ENCODE measurements at places on chromosomes 5 and 9.

GRCh38 chr5:24737163-24737562 is 92.4 kb upstream of the CDH10 start:
- DNase-seq, result no peak

DNA sequence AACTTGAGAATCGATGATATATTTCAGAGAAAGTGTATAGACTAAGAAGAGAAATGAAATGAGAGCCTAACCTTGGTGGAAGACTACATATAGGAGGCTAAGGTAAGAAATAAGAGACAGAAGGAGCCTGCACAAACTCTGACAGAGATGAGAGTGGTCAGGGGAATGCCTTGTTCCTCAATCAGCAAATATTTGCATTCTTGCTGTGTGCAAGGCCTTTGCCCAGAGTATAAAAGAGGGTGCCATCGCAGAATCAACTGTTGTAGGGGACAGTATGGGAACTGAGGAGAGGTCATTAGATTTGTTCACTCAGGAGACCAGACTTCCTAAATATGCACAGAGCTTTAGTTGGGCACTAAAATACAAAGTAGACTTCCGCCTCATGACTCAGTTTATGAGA is 137.2 kb downstream of the ATG10 start:
- no peak for DNase-seq

- no peak for DNase-seq
These were observed 454.1 kb downstream of the EFNA5 start for GRCh38 chr5:107216587-107216986.

GRCh38 chr9:5854063-5854790 is 21.3 kb upstream of the ERMP1 start:
- DNase-seq, result no peak

DNA sequence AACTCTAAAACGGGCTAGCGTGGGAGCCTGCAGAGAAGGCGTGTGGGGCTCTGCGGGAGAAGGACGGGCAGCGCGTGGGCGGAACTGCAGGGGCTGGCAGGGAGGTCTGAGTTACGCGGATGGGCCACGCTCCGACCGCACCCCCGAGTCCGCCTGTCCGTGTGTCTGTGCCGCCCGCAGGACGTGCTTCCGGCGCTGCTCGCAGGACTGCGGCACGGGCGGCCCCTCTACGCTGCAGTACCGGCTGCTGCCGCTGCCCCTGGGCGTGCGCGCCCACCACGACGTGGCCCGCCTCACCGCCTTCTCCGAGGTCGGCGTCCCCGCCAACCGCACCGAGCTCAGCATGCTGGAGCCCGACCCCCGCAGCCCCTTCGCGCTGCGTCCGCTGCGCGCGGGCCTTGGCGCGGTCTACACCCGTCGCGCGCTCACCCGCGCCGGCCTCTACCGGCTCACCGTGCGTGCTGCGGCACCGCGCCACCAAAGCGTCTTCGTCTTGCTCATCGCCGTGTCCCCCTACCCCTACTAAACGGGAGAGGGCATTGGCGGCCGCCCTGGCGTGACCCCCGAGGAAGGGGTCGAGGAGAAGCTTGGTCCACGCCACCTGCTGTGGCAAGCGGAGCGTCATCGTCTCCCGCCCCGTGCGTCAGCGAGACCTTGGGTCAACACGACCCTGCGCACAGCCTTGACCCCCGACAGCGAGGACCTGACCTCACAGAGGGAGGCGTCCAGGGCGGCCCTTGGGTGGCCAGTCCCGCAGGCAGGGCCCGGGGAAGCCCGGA is 11.4 kb upstream of the ASS1 start:
- DNase-seq, result no peak

DNA sequence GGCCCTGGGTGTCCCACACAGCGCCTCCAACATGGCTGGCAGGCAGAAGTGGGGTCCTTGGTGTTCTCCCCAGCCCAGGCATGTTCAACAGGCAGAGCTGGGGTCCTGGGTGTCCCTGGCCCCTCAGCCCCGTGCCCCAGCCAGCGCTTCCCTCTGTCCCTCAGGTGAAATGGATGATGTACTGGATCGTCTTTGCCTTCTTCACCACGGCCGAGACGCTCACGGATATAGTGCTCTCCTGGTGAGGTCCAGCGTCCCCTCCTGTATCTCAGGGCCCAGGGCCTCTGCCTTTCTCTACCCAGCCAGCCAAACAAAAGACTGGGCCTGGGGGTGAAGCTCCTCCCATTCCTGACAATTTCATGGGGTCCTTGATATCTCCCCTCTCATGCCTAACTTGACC is 2.4 kb downstream of the REEP2 start:
- DNase-seq, result no peak

DNA sequence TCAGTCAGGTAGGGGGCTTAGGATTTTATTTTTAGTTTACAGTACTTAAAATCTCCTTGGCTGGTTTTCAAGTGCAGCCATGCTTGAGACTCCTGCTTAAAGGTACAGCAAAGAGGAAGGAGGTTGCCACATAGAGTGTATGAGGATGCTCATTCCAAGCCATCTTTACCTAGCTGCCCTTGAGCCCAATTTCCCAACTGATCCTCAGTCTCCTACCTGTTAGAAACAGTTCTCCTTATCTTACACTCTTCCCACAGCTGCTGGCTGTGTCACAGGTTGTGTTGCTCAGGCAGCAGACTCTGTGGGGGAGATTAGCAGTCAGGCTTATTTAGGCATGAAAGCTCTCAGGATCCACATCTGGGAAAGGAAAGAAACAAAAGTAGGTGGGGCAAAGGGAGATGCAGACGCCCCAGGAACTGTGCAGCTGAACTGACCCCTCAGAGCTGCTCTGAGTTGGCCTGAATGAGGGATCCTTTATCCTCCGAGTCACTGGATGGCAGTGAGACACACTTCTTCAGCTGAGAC is 95.1 kb downstream of the NMUR2 start:
- DNase-seq, result no peak

DNA sequence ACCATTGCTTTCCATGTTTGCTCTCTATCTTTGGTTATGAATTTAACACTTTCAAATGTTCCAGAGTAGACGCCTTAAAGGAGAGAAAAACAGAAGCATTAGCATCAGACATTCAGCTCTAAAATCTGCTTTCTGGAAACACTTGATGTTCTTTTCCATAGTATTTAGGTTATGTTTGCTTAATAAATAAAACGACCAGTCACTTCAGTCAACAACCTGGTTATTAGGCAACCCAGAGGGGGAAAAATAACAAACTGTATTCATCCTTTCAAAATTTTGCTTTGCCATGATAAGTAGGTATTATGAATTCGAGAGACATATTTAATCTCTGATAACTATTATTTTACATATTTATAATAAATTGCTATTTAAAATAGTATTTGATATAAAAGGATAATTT is 1044.7 kb downstream of the CDH9 start:
- DNase-seq, result no peak

GRCh38 chr5:79816014-79816413 is 126.4 kb downstream of the CMYA5 start:
- DNase-seq, result no peak

DNA sequence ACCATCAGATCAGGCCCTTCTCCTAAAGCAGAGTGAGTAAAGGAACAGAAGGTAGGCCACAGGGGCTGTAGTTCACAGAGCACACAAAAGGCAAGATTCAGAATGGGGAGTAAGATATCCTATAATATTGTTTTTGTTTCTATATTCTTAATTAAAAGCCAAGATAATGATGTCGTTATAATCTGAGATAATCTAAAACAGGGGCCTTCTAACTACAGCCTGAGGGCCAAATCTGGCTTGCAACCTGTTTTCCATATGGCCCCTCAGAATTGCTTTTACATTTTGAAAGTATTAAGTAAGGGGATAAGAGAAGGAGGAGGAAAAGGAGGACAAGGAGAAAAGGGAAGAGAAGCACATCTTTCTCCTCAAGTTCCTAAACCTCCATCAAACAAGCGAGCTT is 435.8 kb downstream of the CSNK1G3 start:
- no peak for DNase-seq

GRCh38 chr9:13991395-13991794 is 322.5 kb downstream of the NFIB start:
- DNase-seq, result no peak

DNA sequence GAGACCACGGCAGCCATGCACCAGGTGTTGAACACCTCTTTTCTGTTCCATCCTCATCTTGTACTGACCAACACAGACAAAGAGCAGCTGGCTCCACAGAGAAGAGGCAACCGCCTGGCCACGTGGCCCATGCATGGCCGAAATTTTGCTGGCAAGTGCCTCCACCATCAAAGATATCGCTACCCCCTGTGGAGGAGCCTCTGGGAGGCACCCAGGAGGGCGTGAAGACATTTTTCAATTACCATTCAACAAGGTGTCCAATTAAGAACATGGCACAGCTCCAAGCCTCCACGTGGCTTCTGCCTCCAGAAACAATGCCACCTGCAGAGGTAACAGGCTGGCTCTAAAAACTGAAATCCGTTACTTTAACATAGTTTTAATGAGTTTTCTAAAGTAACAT is 54.4 kb upstream of the CKS2 start:
- no peak for DNase-seq

- no peak for DNase-seq
These were observed 101.1 kb upstream of the DAP start for GRCh38 chr5:10862085-10862484.

GRCh38 chr5:159091065-159091464 is 8.7 kb downstream of the EBF1 start:
- DNase-seq, result no peak

DNA sequence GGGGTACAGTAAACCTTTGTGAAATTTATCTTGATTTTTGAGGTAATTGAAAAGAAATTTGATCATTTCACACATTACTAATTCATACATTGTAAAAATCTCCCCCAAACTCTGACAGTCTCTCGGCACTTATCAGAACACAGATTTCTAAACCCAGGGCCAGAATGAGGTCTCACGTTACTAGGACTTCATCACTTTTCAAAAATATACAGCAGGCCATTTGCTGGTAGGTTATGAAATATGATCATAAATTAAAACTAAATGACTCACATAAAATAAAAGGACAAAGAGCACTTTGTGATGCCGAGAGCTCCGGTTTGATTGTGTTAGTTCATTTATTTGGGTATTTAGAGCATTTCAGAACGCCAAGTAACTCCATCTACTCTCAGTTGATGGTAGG is 17.0 kb downstream of the MSX2 start:
- DNase-seq, result no peak

DNA sequence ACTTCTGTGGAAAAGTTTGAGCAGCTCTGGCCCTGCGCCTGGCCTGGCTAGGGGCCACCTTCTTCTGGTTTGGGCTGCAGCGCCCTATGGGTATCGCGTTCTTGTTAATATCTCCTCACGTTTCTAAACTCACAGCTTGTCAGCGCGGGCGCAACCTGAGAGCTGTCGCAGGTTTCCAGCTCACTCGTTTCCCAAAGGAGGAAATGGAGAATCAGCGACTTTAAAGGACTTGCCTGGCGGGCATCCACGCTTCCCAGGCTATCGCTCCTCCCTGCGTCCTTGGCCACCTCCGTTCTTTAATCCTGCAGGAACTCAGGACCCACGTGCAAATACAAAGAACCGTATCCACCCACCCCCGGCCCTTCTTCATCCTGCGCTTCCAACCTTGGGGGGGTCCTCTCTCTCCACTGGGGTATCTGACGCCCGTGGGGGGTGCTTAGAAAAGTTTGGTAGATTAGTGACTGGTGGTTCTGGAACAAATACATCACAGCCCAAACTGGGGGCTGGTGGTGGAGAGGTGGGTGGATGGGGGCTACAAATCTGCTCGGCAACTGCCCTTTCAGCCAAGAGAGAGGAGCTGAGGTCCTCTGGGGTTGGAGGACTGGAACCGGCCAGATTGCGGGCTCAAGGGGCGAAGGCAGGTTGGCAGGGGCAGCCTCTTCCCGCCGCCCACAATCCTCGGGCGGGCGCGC is 578 bp upstream of the PSAT1 start:
- DNase-seq, result no peak

DNA sequence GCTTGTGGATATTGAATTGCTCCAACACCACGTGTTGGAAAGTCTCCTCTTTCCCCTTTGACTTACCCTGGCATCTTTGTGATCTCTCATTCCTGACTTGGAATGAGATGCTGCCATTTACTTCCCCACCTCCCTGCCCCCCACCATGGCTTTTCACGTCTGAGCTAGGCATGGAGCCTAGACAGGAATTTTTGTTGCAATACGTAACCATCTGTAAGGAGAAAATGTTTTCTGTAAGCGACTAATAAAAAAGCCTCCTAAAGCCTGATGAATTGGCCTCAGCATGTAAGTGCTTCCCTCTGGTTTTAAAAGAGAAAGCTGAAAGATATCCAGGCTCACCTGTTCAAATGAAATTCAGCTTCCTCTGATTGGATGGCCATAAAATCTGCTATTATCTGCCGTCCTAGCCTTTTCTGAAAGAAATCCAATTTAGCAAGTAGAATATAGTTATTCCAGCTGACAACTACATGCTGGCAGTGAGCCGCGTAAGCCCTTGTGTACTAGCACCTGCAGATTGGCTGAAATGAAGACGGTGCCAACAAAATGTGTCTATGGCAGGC is 200.1 kb downstream of the NSG2 start:
- no peak for DNase-seq

- DNase-seq, result no peak
These were observed 9.0 kb upstream of the LCN1 start for GRCh38 chr9:135512241-135512603.

DNA sequence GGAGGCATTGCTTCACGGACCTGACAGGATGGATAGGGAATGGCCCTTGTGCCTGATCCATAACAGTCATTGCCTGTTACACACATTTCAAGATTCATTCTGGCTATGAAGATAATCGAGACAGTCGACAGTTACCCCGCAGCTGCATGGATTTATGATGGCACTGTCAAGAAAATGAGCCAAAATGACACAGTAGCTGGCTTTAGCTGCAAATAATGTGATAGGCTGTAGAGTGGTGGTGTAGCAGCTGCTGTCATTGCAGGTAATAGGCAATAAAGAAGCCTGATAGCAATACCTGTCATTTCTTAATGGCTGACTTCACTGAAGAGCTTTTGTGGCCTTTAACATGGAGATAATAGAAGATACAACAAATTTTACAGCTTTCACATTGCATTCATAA is 1085.2 kb upstream of the ARRDC3 start:
- DNase-seq, result no peak

GRCh38 chr9:113368982-113369854 is 7.6 kb downstream of the HDHD3 start:
- DNase-seq, result no peak

- DNase-seq, result no peak
These were observed 19.7 kb downstream of the CPEB4 start for GRCh38 chr5:173907686-173908371.

DNA sequence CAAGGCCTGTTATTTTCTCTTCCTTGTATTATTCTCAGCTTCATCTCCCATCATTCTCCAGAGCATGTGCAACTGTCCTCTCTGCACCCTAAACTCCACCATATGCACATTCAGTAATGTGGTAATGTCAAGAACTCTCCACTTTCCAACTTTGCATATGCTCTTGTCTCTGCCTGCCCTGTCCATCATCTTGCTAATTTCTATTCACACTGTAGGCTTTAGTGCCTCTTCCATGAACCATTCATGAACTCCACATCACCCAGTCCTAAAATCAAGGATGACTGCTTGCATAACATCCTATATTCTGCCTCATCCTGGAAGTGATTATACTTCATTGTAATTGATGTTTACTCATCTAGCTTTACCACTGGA is 354.8 kb downstream of the PDE4D start:
- no peak for DNase-seq

GRCh38 chr9:79559495-79560181 is 12.1 kb upstream of the TLE4 start:
- no peak for DNase-seq

All from BJ (cell line).